ENCODE measurements at places on chromosomes 1 and 21. TPM values are rescaled to one million over a fixed set of nuclear protein-coding genes. Genes with fewer than 3 reads are reported as not detected.

DNA sequence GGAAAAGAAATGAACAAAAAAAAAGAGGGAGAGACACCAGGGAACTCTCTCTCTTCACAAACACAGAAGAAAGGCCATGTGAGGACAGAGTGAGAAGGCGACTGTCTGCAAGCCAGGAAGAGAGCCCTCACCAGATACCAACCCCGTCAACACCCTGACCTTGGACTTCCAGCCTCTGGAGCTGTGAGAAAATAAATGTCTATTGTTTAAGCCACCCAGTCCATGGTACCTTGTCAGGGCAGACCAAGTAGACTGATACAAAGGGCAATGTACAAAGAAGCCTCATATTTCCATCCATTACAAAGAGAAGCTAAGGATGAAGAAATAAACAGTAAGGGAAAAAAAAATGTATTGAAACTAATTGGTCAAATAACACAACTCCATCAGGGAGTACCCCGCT lies 146.6 kb downstream of the ZNF281 start:
- DNase-seq: no peak

- no peak for DNase-seq
Observed at GRCh38 chr21:42508371-42508770, 5.3 kb upstream of the SLC37A1 start.

GRCh38 chr1:179082333-179082998 lies 596 bp downstream of the TOR3A start:
- peak; percentile 14 for DNase-seq

DNA sequence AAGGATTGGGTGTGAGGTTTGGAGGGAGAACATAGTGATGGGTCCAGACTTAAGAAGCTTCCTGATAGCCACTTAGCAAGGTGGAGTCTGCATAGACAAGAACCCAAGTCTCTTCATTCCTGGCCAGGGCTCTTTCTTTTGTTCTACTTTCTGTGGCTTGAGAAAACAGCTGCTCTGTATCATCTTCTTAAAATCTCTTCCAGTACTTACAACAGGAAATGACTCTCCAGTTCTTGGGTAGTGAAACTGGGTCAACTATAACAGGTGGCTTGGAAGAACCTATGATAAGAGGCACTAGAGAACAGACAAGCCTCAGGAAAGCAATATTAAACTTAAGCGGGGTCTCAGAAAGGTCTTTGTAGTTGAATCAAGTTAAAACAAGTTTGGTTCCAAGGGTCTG lies 148.1 kb upstream of the USP24 start:
- DNase-seq: no peak

- no peak for DNase-seq
Observed at GRCh38 chr1:88825721-88826120, 65.6 kb downstream of the GTF2B start.

GRCh38 chr1:118479351-118479750 lies 294.3 kb upstream of the SPAG17 start:
- no peak for DNase-seq

- DNase-seq: peak; percentile 17
Observed at GRCh38 chr1:245378311-245378722, 223.5 kb downstream of the KIF26B start.

GRCh38 chr1:39841429-39841828 lies 41.9 kb downstream of the TRIT1 start:
- DNase-seq: no peak

DNA sequence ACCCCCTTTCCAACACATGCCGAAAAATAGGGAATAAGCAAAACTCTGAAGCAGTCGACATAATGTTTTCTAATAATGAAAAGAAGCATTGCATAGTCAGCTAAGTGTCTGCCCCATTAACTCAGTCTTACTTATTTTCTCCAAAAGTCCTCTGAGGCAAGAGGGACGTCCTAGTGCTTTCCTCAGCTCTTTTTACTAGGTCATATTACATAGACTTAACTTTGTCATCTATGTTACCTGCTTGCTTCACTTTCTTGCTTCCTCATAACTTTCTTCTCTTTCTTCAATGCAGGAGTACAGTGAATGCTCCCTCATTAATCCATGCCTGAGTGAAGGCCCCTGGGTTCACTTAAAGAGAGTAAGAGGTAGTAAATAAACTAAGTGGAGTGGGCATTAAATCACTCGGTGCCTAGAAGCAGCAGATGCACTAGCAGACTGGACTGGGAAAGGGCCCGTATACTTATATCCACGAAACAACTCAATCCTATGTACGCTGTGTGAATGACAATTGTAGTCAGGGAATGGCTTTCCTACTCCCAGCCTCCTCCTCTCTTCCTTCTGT lies 210.5 kb upstream of the SPAG17 start:
- DNase-seq: no peak

DNA sequence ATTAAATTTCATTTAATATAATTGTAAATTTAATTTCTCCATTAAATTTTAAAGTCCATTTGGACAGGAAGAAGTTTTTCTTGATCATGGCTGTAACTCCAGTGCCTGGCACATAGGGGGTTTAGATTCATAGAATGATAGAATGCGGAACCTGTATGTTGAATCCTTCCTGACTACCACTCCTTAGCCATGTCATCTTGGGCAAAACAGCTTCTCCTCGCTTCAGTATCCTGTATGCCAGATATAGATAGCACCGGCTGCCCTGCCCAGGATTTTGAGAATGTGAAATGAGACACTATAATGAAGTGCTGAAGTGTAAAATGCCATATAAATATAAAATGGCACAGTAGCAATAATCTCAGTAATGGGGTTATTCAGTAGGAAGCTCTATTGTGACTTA lies 6.4 kb downstream of the DYRK1A start:
- no peak for DNase-seq

DNA sequence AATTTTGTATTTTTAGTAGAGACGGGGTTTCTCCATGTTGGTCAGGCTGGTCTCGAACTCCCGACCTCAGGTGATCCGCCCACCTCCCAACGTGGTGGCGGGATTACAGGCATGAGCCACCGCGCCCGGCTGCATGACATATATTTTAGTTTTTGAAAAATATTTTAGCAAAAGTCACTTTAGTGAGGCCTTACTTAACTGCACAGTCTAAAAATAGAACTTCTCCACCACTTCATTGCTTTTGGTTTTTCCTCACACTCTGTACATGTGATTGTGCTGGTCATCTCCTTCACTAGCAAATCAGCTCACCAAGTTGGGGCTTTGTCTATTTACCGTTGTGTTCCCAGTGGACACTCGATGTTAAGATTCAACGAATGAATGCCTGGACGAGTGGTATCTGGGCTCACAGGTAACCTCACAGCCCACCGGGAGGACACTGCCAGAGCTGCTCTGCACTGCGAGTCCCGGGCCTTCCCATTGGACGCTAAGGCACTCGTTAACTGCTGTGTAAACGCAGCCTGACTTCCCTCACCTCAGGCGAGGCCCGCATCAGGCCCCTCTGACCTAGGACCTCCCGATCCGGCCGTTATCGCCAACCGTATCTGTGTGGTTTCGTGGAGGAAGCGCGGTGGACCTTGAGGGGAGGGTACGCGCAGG lies 14.0 kb upstream of the ZNF692 start:
- peak; percentile 40 for DNase-seq

DNA sequence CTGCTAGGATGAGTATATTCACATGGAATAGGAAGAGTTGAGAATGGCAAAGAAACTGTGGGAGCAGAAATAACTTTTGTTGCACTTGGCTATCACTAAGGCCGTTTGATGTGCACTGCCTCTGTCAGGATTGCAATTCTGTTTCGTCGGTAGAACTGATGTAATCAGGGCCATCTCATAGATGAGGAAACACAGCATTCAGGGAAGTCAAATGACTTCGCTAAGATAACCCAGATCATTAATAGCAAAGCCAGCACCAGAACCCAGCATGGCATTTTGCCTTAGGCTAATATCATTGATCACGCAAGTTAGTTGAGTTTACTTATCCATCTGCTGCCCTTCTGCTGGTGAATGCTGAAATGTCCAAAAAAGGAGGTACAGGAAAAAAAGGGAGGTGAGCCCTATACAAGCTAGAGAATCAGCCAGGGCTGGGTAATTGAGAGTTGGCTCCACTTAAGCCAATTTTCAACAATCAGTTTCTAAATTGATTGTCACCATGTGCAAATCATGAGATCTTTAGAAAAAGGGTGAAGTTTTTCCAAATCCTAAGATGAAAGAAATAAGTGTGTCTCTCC lies 7.6 kb downstream of the RASSF5 start:
- no peak for DNase-seq

DNA sequence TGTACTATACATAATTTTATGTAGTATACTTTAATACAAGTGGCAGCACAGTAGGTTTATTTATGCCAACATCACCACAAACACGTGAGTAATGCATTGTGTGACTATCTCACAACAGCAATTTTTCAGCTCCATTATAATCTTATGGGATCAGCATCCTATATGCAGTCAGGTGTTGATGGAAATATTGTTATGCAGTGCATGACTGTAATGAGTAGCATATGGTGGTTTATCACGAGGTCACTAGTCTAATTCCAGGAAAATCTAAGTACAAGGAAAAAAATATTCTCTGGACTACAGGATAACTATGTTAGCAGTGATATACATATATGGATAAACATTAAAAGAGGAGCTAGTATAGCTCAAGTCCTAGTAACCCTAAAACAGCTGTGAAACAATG lies 69.0 kb downstream of the ATP1B1 start:
- no peak for DNase-seq

- no peak for DNase-seq
Observed at GRCh38 chr1:77857552-77857951, 30.9 kb upstream of the NEXN start.

The PPIAL4G gene
- 0.05 TPM for total RNA-seq

The HNRNPCL1 gene
- not detected for total RNA-seq

The EPB41 gene
- 68.0 TPM for total RNA-seq

The RAD54L gene
- 49.0 TPM for total RNA-seq

The IL19 gene
- total RNA-seq: not detected

The ADORA1 gene
- not detected for total RNA-seq

The FOXO6 gene
- total RNA-seq: 0.11 TPM

The CYP4Z1 gene
- not detected for total RNA-seq
